Type B pancreatic cell (in vitro differentiated cells): ENCODE measurements at places on chromosomes 4 and X. TPM values are rescaled to one million over a fixed set of nuclear protein-coding genes. Genes with fewer than 3 reads are reported as not detected.
A peak's percentile ranks its signal among the peaks of the same experiment; 100 is the strongest.

The FGF13 gene
- total RNA-seq = 8.9 and 13.4 TPM in 2 replicates

The UVSSA gene
- total RNA-seq = 30.5 and 32.4 TPM in 2 replicates

The PRRG1 gene
- 6.3 and 8.2 TPM in 2 replicates for total RNA-seq

The NAAA gene
- 10.7 and 20.2 TPM in 2 replicates for total RNA-seq

The CAPN6 gene
- 7.8 and 31.7 TPM in 2 replicates for total RNA-seq

The PCDH11X gene
- total RNA-seq = 6.9 and 11.2 TPM in 2 replicates

The SHROOM3 gene
- total RNA-seq = 32.1 and 38.6 TPM in 2 replicates

The CLIC2 gene
- 0.43 and 1.3 TPM in 2 replicates for total RNA-seq

The EDA gene
- total RNA-seq = 3.9 and 4.4 TPM in 2 replicates

The IL2RG gene
- 1.5 and 5.2 TPM in 2 replicates for total RNA-seq

The C4orf50 gene
- total RNA-seq = 0.19 and 0.52 TPM in 2 replicates

- H3K27ac ChIP-seq = no peak overlapping the region
- peaks cover 14% of the 10 kb centered on the region for H3K36me3 ChIP-seq
- H3K4me1 ChIP-seq = no peaks in the 10 kb centered on the region
- no peak overlapping the region for H3K4me3 ChIP-seq
- DNase-seq = no peak
- no peaks in the 10 kb centered on the region for H3K27me3 ChIP-seq
Measured at GRCh38 chr4:1376841-1377605, 29.2 kb downstream of the NKX1-1 start.

DNA sequence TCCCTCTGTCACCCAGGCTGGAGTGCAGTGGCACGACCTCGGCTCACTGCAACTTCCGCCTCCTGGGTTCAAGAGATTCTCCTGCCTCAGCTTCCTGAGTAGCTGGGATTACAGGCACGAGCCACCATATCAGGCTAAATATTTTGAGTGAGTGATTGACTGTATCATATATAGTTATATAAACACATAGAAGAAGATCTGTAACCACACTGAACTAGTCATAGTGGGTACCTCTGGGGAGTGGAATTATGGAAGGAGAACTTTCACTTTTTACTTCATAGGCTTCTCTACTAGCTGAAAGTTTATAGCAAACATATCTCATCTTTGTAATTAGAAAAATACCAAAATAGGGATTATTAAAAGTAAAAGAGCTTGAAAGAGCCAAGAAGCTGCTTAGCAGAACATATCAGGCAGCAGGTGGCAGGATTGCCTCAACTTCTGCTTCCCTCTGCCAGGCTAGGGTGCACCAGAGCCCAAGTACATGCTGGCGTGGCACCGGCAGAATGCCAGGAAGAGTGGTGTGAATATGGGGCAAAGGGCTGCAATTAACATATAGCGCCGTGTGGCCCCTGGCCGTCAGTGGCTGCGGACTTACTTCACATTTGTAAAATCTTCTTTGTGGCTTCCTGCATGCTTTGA lies 39.5 kb upstream of the CD40LG start:
- H3K4me3 ChIP-seq = no peak overlapping the region
- no peaks in the 10 kb centered on the region for H3K27me3 ChIP-seq
- no peaks in the 10 kb centered on the region for H3K36me3 ChIP-seq
- H3K27ac ChIP-seq = no peak overlapping the region
- no peak for DNase-seq
- H3K4me1 ChIP-seq = no peaks in the 10 kb centered on the region

- DNase-seq = peak; percentile 20
- H3K27ac ChIP-seq = no peak overlapping the region
- H3K4me3 ChIP-seq = no peak overlapping the region
Measured at GRCh38 chrX:150358651-150359050, 4.5 kb upstream of the MAMLD1 start.

GRCh38 chrX:86154553-86154952 lies 6.3 kb downstream of the DACH2 start:
- H3K27ac ChIP-seq = no peak overlapping the region
- peak overlapping the region; percentile 2 for H3K4me3 ChIP-seq
- H3K27me3 ChIP-seq = peaks cover 22% of the 10 kb centered on the region
- peaks cover 5% of the 10 kb centered on the region for H3K4me1 ChIP-seq
- no peak for DNase-seq

GRCh38 chr4:15765910-15766697 lies 12.0 kb upstream of the CD38 start:
- no peaks in the 10 kb centered on the region for H3K36me3 ChIP-seq
- no peak for DNase-seq
- H3K27ac ChIP-seq = no peak overlapping the region
- no peaks in the 10 kb centered on the region for H3K27me3 ChIP-seq

DNA sequence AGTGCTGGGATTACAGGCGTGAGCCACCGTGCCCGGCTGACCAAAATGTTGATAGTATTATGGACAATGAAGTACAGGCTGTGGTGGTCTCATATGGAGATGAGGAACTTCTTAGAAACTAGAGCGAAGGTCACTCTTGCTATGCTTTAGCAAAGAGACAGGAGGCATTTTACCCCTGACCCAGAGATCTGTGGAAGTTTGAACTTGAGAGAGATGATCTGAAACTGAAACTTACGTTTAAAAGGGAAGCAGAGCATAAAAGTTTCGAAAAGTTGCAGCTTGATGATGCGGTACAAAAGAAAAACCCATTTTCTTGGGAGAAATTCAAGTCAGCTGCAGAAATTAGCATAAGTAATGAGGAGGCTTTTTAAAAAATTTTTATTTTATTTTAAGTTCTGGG lies 8.5 kb upstream of the CTAG2 start:
- H3K27me3 ChIP-seq = no peaks in the 10 kb centered on the region
- no peaks in the 10 kb centered on the region for H3K36me3 ChIP-seq
- no peaks in the 10 kb centered on the region for H3K4me1 ChIP-seq
- H3K4me3 ChIP-seq = no peak overlapping the region
- DNase-seq = no peak
- no peak overlapping the region for H3K27ac ChIP-seq

DNA sequence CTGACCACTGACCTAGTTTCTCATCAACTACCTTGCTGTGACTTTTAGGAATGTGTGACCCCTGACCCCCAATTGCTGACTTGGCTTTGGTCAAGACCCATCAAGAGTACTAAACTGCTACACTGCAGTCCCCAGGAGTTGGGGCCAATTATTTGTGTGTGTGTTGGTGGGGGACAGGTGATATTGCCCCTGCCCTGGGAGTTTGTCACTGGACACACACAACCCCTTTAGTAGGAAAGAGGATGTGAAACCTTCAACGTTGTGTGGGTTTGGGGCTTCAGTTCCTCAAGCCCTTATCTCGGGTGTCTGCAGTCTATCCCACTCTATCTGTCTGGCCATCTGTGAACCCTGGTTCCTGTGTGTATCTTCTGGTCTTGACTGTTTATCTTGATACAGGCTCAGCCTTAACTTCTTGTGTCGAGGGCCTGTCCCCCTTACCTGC lies 6.5 kb downstream of the SASH3 start:
- no peaks in the 10 kb centered on the region for H3K27me3 ChIP-seq
- H3K36me3 ChIP-seq = no peaks in the 10 kb centered on the region
- no peak for DNase-seq

GRCh38 chr4:55132775-55133174 lies 7.4 kb upstream of the KDR start:
- no peak overlapping the region for H3K27ac ChIP-seq
- H3K27me3 ChIP-seq = peaks cover 33% of the 10 kb centered on the region
- no peaks in the 10 kb centered on the region for H3K4me1 ChIP-seq
- H3K36me3 ChIP-seq = no peaks in the 10 kb centered on the region
- H3K4me3 ChIP-seq = no peak overlapping the region
- DNase-seq = no peak

- H3K4me3 ChIP-seq = no peak overlapping the region
- no peaks in the 10 kb centered on the region for H3K4me1 ChIP-seq
- H3K27me3 ChIP-seq = no peaks in the 10 kb centered on the region
- DNase-seq = no peak
- H3K27ac ChIP-seq = no peak overlapping the region
Measured at GRCh38 chrX:48083212-48083611, 11.8 kb upstream of the ZNF630 start.

DNA sequence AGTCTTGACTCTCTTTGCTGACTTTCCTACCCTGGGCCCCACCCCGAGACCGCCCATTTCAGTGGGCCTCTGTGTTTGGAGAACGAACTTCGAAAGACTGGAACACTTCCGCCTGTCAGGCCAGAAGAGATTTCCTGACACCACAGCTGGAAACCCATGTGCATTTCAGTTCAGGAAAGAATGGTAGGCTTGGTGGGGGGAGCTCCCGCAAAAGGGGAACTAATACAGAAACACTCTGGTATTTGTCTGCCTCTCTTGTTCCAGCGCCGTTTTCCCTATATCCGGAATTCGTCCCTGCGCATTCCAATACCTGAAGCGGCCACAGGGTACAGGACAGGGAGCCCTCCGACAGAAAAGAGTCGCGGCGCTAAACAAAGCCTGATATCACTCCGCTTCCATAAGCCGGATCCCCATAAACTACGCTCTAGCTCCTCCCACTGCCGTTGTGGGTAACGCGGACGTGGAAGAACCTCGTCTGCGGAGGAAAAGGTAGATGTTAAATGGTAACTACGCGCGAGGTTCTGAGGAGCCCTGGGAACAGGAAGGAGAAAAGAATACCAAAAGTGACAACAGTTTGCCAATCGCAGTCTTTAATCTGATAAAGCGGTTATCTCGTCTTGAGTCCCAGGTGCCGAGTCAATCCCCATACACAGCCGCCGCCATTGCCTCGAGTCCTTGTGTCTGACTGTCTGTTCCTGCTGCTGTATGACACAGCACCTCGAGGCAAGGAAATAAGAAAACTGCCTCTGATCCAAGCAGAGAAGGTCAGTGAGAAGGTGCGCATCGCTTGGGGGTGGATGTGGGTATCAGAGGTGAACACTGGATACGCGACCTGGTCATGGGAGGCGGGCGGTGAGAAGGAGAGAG lies at the start of gene ARMCX5:
Gene ARMCX5 (plus strand): TSS at position 432 of the 867 bp plus-strand sequence. CDS start 2,627 bp downstream, outside the sequence.
- H3K4me3 ChIP-seq = peak within 1 kb of the TSS; percentile 99
- no peaks in the 10 kb centered on the region for H3K4me1 ChIP-seq
- peak; percentile 72 for DNase-seq

GRCh38 chr4:1196421-1197183 lies 24.2 kb upstream of the SPON2 start:
- H3K4me1 ChIP-seq = no peaks in the 10 kb centered on the region
- H3K36me3 ChIP-seq = no peaks in the 10 kb centered on the region
- peaks cover 4% of the 10 kb centered on the region for H3K27me3 ChIP-seq
- no peak for DNase-seq
- no peak overlapping the region for H3K4me3 ChIP-seq

DNA sequence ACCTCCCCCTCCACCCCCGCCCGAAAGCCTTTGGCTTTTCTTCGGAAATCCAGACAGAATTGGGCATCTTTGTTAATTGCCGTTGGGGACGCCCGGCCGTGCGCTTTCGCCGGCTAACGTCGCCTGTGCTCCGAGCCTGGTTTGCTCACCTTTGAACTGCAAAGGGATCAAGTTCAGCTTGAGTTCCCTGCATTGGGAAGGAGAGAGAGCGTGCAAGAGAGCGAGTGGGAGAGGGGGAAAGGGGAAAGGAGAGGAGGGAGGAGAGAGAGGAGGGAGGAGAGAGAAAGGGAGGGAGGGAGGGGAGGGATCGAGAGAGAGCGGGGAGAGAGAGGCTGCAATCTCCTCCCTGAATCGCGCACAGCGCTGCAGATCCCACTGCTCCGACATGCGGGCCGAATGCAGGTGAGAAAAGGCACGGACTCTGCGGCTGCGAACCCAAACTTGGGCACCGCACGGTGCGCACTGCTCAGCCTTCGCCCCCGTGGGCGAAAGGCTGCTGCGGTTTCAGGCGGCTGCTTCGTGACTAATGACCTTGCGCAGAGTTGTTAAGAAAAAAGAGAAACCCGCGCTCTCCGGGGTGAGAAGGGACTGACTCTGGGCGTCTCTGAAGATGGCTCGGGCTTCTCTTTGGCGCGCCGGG lies at the start of gene PCDH7:
Gene PCDH7 (plus strand): TSS at position 349 of the 640 bp plus-strand sequence. CDS start 1,054 bp downstream, outside the sequence.
- peaks cover 33% of the 10 kb centered on the region for H3K4me1 ChIP-seq
- H3K27ac ChIP-seq = peak within 1 kb of the TSS; percentile 91
- H3K27me3 ChIP-seq = peaks cover 5% of the 10 kb centered on the region
- no peak for DNase-seq

GRCh38 chrX:63746278-63746677 lies 38.7 kb downstream of the ARHGEF9 start:
- H3K27ac ChIP-seq = no peak overlapping the region
- H3K4me1 ChIP-seq = no peaks in the 10 kb centered on the region
- no peak for DNase-seq
- H3K36me3 ChIP-seq = peaks cover 3% of the 10 kb centered on the region
- H3K4me3 ChIP-seq = no peak overlapping the region

GRCh38 chr4:9926586-9926985 lies 94.7 kb downstream of the SLC2A9 start:
- peaks cover 14% of the 10 kb centered on the region for H3K4me1 ChIP-seq
- no peak for DNase-seq
- H3K4me3 ChIP-seq = no peak overlapping the region
- H3K27me3 ChIP-seq = peaks cover 40% of the 10 kb centered on the region
- no peak overlapping the region for H3K27ac ChIP-seq

GRCh38 chr4:6115342-6115741 lies 85.0 kb downstream of the JAKMIP1 start:
- H3K27me3 ChIP-seq = peaks cover 48% of the 10 kb centered on the region
- no peak overlapping the region for H3K27ac ChIP-seq

- no peaks in the 10 kb centered on the region for H3K27me3 ChIP-seq
- no peak overlapping the region for H3K4me3 ChIP-seq
- H3K36me3 ChIP-seq = no peaks in the 10 kb centered on the region
- H3K27ac ChIP-seq = no peak overlapping the region
- no peak for DNase-seq
- H3K4me1 ChIP-seq = no peaks in the 10 kb centered on the region
Measured at GRCh38 chr4:124555959-124556358, 156.6 kb downstream of the ANKRD50 start.

DNA sequence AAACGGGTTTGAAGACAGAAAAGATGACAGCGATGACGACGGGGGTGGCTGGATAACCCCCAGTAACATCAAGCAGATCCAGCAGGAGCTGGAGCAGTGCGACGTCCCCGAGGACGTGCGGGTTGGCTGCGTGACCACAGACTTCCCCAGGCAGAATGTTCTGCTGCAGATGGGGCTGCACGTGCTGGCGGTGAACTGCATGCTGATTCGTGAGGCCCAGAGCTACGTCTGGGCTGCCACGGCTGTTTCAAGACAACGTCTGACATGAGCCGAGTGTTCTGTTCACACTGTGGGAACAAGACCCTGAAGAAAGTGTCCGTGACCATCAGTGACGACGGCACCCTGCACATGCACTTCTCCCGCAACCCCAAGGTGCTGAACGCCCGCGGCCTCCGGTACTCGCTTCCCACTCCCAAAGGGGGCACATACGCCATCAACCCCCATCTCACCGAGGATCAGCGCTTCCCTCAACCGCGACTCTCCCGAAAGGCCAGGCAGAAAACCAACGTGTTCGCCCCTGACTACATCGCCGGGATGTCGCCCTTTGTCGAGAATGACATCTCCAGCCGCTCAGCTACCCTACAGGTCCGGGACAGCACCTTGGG lies 319.2 kb upstream of the SLC7A11 start:
- H3K4me1 ChIP-seq = no peaks in the 10 kb centered on the region
- DNase-seq = no peak
- no peak overlapping the region for H3K4me3 ChIP-seq
- H3K27ac ChIP-seq = no peak overlapping the region
- no peaks in the 10 kb centered on the region for H3K36me3 ChIP-seq
- H3K27me3 ChIP-seq = no peaks in the 10 kb centered on the region

- H3K4me1 ChIP-seq = peaks cover 10% of the 10 kb centered on the region
- DNase-seq = no peak
- no peak overlapping the region for H3K27ac ChIP-seq
- peaks cover 7% of the 10 kb centered on the region for H3K27me3 ChIP-seq
- H3K4me3 ChIP-seq = no peak overlapping the region
- H3K36me3 ChIP-seq = no peaks in the 10 kb centered on the region
Measured at GRCh38 chr4:53785996-53786395, 194.7 kb upstream of the LNX1 start.
